ENCODE measurements at places on chromosomes 3 and 15.
A peak's percentile ranks its signal among the peaks of the same experiment; 100 is the strongest.

- no peak for DNase-seq
These were observed 256.6 kb downstream of the OCA2 start for GRCh38 chr15:27842526-27842925.

DNA sequence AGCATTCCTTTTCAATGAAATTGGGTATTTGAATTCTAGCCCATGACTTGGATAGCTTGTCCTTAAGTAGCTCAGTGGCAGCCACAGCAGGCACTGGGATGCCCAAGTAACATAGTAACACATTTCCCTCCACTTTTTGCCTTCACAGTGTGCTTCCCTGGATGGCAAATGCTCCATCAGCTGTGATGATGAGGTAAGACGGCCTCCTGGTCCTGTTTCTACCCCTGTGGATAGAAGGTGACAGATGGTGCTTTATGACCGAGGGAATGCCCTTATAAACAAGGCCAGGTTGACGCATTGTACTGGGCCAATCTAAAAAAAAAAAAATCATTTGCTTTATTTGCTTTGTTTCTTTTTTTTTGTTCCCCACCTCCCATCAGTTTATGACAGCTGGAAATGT lies 41.8 kb upstream of the LRTM1 start:
- no peak for DNase-seq

- peak; percentile 45 for DNase-seq
These were observed 7.1 kb downstream of the CPN2 start for GRCh38 chr3:194344012-194344411.

GRCh38 chr3:188211476-188211875 lies 57.5 kb downstream of the LPP start:
- no peak for DNase-seq

GRCh38 chr15:48625126-48625525 lies 20.4 kb downstream of the FBN1 start:
- no peak for DNase-seq

- no peak for DNase-seq
These were observed 391.2 kb upstream of the NECTIN3 start for GRCh38 chr3:110680450-110680849.

- peak; percentile 18 for DNase-seq
These were observed 1.8 kb downstream of the ANP32A start for GRCh38 chr15:68818769-68819494.

GRCh38 chr3:146283781-146284445 lies 33.0 kb upstream of the PLSCR4 start:
- DNase-seq = no peak

DNA sequence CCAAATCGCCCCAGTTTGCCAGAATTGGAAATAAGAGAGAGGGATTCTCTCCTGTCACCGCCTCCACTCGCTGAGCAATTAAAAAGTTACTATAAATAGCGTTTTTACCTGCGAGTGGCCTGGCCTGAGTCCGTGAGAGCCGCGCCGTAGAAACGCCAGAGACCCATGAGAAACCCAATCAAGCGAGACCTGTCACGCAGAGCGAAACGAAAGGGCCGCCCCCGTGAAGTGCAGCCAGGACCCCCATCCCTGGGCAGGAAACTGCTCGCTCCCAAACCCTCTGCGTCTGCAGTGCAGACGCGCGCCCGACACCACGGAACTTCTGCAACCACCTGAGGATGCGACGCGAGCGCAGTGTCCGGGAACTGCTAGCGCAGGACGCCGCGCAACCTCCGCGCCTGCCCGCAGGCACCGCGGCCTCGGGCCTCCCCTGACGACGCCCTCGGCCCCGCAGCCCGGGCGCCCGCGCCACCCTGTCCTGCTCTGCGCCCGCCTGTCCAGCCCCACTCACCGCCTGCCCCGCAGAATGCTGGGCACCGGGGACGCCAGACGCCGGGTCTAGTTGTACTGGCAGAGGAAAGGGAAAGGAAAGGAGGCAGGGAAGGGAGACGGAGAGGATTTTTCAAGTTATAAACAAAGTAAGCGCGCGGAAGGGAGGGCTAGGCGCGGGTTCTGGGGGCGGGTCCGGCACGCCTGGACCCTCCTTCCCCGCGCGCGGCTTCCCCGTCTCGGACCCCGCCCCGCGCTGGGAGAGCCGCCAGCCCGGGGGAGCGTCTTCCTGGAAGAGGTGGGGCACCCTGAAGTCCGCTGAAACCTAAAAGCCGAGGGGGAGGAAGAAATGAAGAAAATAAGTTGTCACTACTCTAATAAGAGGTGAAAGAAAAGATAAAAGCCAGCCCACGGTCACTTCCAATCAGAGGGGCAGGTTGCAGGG lies at the start of gene PLSCR4:
Gene PLSCR4, minus strand, starts transcription at position 657 of the 934 bp plus-strand sequence. CDS start 29,034 bp downstream, outside the sequence.
- DNase-seq = no peak

GRCh38 chr3:168803536-168803935 lies 707.8 kb upstream of the GOLIM4 start:
- no peak for DNase-seq

GRCh38 chr15:68175526-68175925 lies 29.6 kb downstream of the CALML4 start:
- no peak for DNase-seq

DNA sequence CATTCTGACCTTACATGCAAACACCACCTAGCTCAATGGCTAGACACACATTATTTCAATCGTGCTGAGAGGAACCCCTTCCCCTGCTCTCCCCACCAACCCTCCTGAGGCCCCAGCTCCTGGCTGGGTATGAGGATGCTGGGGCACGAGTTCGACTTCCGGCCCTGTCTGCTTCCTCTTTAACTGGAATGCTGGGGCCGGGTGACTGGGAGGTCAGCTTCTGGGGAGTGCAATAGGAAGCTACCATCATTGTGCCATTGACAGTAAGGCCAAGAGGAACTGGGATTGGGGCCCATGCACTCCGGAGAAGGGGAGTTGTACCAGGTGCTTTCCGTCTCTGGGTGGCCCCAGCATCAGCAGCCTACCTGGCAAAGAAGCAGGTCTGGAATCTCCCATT lies 15.6 kb upstream of the TLE3 start:
- no peak for DNase-seq

GRCh38 chr15:54482251-54482650 lies 504.0 kb downstream of the UNC13C start:
- DNase-seq = no peak

DNA sequence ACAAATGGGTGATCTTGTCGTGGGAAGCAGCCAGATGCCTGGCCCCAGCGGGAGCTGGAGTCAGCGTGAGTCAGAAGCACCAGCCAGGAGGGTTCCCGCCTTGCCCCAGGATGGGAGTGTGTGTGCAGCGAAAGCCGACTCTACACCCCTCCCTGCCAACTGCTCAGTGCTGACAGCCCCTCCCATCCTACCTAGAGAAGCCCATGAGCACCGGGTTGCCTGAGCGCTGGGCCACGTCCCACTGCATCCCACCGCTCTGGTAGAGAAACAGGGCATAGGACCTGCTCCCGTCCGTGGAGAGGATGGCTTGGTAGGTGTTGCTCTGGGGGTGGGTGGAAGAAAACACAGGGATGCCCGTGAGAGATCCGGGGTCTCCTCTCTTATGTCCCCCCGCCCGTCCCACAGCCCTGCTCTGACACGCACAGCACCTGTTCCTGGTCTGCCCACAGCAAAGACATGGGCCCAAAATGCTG lies 42.9 kb downstream of the MUC4 start:
- DNase-seq = no peak

GRCh38 chr15:61871926-61872522 lies 188.2 kb downstream of the VPS13C start:
- no peak for DNase-seq

GRCh38 chr3:138705675-138706074 lies 97.1 kb downstream of the FAIM start:
- DNase-seq = no peak

DNA sequence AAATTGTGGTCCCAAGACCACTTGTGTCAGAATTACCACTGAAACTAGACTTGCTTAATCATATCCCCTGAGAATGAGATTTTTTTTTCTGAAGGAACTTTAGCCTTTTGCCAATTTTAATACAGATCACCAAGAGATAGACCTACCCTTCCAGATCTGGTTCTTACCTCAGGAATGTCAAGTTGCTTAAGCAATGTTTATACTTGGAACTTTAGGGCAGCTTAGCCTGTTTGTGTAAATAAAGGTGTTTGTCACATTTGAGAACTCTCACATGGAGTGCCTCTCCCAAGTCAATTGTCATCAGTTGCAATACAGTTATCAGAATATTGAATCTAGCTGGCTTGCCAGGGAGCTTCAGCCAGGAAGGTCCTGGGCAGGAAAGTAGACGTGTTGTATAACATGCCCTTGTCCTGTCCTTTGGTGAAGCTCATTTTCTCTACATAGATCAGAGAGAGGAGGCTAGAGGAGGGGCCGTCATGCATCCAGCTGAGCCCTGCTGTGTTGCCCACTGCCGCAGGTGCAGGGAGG lies 3.9 kb downstream of the GPD1L start:
- DNase-seq = no peak

GRCh38 chr3:26307787-26308186 lies 314.8 kb upstream of the LRRC3B start:
- DNase-seq = no peak

DNA sequence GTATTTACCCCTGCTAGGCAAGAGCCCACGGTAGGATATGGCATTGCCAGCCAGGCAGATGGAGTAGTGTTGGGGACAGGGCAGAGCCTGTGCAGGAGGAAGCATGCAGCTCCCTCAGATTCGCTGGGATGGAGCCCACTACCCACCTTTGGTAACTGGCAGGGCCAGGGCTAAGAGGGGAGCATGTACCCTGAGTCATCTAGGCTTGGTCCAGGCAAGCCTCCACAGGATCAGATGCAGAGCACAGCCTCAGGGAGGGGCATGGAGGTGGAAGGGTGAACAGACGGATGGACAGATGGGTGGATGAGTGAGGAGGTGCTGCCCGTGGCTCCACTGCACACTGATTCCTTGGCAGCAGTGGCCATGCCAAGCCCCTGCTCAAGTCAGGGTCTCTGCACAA lies 33.0 kb downstream of the IL20RB start:
- no peak for DNase-seq

GRCh38 chr15:75200765-75201615 lies 692 bp upstream of the C15orf39 start:
- peak; percentile 19 for DNase-seq

DNA sequence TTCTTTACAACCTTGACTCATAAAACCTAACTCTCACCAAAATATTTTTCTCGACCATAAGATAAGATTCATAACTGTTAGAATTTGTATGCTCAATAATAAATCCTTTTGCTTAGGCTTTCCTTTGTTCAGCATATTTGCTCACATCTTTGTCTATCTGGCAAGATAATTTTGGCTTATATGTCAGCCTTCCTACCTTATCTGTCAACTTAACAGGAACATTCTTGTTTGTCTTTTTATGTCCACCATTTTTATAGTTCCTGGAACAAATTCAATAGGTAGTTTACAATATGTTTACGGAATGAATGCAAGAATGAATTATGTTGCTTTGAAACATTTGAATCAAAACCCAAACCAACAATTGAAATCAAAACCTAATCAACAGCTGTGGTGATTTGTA lies 41.0 kb upstream of the P2RY1 start:
- no peak for DNase-seq

- no peak for DNase-seq
These were observed 15.0 kb upstream of the FYCO1 start for GRCh38 chr3:46010519-46011113.

Data from activated effector memory CD4-positive, alpha-beta T cell treated with Interleukin-2 at 50 U/mL for 16 hours (primary cell).